ENCODE measurements at places on chromosomes 1 and 21.
A peak's percentile ranks its signal among the peaks of the same experiment; 100 is the strongest.

GRCh38 chr21:20452935-20453334, 545.3 kb upstream of the NCAM2 start:
- DNase-seq = no peak

GRCh38 chr1:244458781-244459180, 2.3 kb upstream of the CATSPERE start:
- no peak for DNase-seq

- no peak for DNase-seq
Measured at GRCh38 chr1:159207774-159208173, 3.1 kb downstream of the ACKR1 start.

GRCh38 chr1:41645062-41645461, 160.6 kb upstream of the EDN2 start:
- DNase-seq = no peak

GRCh38 chr1:94236630-94237290, 624 bp downstream of the ARHGAP29 start:
- peak; percentile 64 for DNase-seq

DNA sequence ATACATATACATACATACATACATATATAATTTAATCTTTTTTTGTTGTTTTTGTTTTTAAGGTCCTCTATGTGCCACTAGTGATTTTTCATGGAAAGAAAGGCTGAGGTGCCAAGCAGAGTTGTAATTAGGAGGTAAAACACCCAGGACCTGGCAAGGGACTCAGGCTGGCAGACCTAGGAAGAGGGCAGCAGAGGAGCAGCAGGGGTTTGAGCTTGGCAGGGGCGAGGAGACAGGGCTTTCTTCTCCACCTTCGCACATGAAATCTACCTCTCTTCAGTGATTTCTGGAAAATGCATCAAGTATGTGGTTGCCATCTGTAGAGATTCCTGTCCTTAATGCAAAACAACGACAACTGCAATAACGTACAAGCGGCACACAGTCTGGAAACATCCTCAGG, 31.9 kb downstream of the DDAH1 start:
- DNase-seq = no peak

GRCh38 chr1:33392639-33393038, 38.3 kb downstream of the PHC2 start:
- DNase-seq = no peak

- no peak for DNase-seq
Measured at GRCh38 chr21:42650033-42650370, 3.4 kb upstream of the PDE9A start.

DNA sequence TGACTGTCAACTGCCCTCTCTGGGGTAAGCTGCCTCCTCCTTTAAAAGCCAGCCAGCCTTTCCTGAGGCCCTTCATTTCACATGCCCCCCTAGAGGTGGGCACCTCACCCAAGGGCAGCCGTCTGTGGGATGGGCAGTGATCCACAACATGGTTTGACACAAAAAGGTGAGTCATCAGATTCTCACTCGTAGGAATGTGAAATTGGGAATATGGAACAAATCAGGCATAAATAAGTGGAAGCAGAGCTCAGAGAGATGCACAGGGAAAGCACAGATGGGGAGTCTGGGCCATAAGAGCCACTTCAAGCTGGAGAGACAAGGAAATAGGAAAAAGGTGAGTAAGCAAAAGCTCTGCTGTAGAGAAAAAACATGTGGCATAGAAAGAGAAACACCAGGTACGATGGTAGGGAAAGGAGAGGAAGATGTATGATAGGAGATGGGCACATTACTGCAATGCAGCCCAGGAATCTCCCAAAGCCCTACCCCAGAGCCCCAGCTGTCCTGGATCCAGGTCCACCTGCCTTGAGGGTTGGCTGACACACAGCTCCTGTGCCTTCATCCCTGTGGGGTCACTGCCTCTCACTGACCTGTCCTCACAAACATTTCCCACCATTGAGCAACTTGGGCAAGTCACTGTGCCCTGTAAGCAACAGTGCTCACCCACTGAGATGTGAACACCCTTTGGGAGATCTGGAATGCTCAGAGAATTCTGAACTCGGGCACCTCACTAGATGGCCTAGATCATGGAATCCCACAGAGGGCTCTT, 86.6 kb downstream of the ASTN1 start:
- no peak for DNase-seq

DNA sequence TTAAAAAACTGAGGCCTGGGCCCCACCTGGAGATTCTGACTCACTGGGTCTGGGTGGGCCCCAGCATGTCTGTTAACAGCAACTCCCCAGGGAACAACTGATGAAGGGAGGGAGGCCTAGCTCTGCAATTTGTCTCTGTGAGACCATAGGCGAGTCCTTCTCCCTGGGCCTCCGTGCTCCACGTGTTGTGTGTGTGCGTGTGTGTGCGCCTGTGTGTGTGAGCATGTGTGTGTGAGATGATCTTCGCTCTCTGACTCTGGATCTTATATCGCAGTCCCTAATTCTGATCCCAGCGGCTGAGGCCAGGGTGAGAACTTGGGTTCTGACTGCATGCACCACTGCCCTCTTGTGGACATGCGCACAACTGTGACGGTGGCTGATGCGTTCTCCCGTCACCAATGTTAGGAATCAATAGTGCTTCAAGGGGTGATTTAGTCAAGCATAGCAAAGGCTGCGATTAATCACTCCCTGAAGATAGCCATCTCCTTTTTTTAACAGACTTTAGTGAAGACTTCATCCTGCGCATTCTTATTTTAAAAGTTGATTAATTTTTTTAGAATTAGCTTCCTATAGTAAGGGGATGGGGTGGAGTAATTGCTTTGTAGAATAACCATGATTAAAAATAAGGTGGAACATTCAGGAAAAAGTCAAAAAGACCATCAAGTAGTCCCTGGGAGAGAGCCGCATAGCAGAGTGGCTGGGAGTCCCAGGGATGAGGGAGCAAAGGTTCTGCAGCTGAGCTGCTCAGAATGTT, 62.4 kb upstream of the USP24 start:
- DNase-seq = peak; percentile 49

DNA sequence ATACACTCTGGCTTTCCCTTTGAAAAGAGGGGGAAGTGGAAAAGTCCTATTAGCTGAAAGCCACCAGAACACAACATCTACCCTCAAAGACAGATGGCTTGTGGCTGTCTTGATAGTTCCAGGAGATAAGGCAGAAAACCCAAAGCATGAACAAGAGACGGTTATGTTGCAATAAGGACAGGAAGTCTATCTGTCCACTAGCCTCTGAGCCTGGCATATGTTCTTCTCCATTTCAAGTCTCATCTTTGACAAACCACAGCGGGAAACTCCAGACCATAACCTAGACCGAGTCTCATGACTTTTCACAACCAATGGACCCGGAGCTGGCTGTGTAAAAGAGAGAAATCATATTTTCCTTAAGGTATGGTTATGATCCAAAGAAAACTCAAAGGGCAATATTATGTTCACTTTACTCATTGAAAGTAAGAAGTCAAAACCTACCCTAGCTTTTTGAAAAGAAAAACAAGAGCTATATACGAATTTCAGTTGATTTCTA, 33.8 kb downstream of the DUSP10 start:
- DNase-seq = no peak
